ENCODE measurements at places on chromosomes 2 and 18.
A peak's percentile ranks its signal among the peaks of the same experiment; 100 is the strongest.

DNA sequence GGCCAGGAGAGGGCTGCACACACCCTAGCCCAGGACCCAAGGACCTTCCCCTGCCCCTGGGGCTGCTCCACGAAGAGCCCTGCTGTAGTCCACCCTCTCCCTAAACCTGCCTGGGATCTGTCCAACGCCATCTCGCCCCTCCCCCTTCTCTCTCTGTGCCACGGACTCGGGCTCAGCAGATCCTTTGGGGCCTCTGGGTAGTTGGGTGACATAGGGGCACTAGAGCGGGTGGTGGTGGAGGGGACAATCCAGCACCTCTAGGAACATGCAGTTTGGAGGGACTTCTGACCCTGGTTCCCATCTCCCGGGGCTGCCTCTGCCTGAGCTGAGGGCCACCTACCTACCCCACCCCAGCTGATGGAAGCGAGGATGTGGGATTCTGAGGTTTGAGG is 7.3 kb upstream of the CRYBA2 start:
- DNase-seq, result no peak

DNA sequence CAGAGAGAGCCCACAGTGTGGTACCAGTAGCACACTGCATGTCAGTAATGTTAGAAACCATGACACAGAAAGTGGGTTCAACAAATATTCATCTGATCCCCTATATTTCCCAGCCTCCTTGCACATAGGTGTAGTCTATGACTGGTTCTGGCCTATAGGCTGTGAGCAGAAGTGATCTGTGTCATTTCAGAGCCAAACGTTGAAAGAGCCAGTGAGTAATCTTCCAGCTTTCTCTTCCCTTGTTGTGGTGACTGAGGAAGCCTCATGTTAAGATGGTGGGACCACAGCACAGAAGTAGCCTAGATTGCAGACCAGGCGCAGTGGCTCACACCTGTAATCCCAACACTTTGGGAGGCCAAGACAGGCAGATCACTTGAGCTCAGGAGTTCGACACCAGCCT is 4.1 kb downstream of the TMEM237 start:
- no peak for DNase-seq

- no peak for DNase-seq
These were observed 112.6 kb downstream of the CERS6 start for GRCh38 chr2:168568476-168569267.

DNA sequence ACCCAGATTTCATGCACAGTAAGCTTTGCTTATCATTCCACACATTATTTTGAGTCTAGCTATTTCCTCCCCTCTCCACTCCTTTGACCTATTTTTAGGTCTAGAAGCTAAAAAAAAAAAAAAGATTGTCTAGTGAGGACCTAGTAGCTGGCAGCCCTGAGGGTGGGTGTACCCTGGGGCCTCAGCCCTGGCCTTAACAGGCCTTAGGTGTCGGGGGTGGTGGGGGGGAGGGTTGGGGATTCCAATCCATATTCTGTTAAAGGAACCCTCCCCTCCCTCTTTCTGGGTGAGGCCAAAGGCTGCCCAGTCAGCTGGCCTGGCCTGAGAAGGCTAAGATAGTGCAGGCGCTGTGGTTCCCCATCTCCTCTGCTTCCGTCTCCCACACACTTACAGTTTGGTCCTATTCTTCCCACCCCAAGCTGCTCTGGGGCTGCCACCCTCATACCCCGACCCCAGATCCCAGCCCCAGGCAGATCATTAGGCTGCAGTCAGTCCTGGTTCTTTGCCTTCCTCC is 65.5 kb upstream of the HK2 start:
- DNase-seq, result no peak

GRCh38 chr2:172342078-172342477 is 85.3 kb upstream of the ITGA6 start:
- DNase-seq, result no peak

DNA sequence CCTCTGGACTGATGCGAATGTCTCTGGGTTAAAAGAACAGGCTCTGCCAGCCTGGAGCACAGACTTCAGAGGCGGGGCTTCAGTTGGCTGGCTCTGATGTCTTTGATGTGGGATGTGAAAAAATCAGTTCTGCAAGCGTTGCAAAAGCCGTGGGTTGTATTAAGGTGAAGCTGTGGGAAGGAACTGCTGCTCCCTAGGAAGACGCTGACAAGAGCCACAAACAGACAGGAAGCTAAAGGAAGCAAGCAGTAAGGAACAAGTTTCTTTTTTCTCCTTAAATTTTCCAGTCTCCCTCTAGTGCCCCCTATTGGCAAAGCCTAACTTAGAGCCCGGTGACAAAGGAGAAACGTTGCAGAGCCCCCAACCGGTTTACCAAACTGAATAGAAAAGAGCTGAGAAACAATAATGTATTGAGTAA is 239.0 kb downstream of the CCDC178 start:
- peak; percentile 4 for DNase-seq

DNA sequence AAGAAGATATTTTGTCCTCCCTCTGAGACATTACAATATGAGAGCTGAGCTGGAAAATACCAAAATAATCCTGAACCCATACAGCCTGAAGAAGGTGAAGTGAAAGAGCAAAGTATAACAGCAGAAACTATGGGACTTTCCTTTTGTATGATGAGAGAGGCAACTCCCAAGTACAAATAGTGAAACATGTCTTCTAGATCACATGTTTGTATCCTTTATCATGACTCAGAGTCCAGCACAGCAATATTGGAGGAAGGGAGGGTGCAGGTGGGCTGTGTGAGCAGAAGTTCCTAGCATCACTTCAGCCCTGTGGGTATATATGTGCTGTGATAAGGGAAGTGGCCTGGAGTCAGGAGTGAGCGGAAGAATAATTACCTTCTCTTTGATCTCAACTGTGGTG is 265.6 kb upstream of the NRXN1 start:
- no peak for DNase-seq

DNA sequence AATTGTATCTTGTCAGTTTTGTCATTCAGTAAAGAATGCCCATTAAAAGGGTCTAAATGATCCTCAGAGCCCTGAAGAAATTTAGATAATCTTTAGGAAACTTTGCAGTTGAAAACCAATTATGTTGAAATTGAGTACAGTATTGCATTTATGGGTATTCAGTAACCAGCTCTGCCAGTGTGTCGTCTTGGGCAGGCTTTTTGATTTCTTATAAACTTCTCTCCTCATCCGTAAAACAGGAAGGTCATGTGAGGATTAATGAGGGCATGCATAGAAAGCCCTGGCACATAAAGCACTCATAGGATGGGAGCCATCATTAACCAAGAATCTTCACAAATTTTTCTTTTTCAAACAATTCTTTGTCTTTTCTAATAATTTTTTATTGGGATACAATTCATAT is 14.8 kb downstream of the PNO1 start:
- no peak for DNase-seq

DNA sequence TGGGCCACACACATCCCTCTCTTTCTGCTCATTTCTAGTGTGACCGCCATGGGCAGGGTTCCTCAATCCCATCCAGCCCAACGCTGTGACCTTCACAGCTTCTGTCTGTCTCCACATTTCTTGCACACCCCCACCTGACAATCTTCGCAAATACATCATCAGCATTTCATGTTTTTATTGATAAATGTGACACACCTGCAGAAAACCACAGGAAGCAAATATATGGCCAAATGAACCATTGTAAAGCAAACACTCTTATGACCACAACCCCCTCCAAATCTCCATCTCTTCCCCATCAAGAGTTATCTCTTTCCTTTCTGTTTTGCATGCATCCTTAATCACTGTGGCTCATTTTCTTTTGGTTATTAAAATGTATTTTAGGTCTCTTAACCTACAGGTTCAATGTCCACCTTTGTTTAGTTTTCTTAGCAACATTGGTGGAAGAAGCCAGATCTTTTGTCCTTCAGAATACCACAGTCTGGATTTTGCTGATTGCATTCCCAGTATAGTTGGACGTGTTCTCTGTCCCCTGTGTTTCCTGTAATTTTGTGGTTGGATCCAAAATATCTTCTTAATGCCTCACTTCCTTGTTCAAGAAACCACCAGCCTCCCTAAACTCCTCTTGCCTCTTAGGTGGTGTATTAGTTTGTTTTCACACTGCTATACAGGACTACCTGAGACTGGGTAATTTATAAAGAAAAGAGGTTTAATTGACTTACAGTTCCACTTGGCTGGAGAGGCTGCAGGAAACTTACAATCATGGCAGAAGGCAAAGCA is 9.8 kb upstream of the NCK2 start:
- DNase-seq, result no peak

GRCh38 chr2:28224648-28225472 is 167.8 kb upstream of the FOSL2 start:
- no peak for DNase-seq

- no peak for DNase-seq
These were observed 39.1 kb downstream of the RMC1 start for GRCh38 chr18:23542461-23542860.

DNA sequence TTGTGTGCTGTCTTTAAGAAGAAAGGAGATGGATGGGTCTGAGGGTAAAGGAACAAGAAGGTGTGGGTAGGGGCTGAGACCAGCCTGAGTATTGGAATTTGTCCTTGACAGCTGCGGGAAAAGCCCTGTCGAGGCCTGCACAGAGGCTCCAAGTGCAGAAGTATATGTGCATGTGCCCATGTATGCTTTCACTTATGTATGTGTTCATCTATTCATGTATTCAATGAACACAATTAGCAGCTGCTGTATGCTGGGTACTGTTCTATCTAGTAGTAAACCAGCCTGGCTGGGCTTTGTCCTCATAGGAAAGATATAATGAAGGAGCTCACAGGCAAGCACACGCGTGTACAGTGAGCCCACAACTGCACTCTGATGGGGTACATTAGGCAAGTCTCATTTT is 181.4 kb downstream of the CALCRL start:
- DNase-seq, result no peak

- peak; percentile 37 for DNase-seq
These were observed 58.1 kb downstream of the NCKAP1 start for GRCh38 chr2:182980115-182980514.

- DNase-seq, result no peak
These were observed 44.2 kb upstream of the ARL5A start for GRCh38 chr2:151872463-151872862.

DNA sequence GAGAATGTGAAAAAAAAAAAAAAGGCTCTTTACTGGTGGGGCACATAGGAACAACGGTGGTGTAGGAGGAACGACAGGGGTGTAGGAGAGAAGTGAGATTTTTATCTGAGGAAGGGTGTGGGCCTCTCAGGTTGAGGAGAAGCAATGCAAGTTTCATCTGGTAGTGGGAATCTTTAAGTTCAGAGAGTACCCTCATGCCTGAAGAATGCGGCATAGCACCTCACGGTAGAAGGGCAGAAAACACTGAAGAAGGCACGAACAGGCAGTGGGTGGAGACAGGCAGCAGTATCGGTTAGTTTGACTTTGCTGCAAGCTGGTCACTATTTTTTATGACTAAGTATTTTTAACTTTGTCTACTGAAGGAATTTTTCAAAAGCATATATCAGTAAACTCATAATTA is 52.2 kb upstream of the TSPYL6 start:
- no peak for DNase-seq

- no peak for DNase-seq
These were observed 54.5 kb downstream of the EPAS1 start for GRCh38 chr2:46351750-46352138.

DNA sequence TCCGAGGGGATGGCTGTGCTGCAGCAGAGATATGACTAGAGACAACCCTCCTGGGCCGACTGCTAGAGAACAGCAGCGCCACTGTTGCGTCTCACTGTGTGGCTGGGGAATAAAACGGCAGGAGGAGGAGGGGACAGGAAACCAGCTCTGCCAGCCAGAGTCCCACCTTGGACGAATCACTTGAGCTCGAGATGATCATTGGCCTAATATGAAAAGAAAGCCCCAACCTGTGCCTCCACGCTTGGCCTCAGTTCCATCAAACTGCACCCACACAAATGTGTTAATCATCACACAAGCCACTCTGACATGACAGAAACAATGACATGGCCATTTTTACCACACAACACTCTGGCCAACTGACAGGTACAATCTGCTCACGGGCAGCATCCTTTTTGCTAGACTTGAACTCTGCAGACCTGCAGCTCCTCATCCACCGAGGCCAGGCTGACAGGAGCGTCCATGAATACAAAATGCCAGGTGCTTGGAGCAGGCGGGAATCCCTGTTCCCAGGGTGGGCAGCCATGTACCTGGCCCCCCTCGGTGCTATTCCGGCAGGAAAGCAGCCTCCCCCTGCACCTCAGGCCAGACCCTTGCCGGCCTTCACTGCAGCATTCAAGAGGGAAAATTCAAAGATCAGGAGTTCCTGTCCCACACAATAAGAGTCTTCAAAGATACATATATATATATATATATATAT is 52.3 kb downstream of the PARD6G start:
- no peak for DNase-seq

DNA sequence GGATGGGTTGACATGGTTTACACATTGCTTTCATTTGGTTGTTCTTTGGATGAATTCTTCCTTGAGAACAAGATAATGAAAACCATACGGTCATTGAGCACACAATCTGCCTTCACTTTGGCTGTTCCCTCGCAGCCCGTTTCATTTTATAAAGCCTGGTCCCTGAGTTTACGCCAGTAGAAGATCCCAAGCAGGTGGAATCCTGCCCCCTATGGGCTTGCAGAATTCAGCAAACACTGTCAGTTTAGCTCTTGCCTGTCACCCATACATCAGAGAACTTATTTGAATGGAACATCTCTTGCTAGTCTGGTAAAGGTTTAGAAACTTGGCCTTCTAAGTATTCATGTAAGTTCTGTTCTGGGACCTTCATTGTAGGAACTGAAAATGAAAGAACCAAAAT is 666.4 kb upstream of the ZEB2 start:
- DNase-seq, result no peak

- no peak for DNase-seq
These were observed 55.4 kb downstream of the CDC42EP3 start for GRCh38 chr2:37615804-37616676.

GRCh38 chr2:137946227-137946626 is 18.0 kb upstream of the HNMT start:
- DNase-seq, result no peak

All from Caki2 (cell line).